ENCODE measurements at places on chromosomes 11 and 22. TPM values are rescaled to one million over a fixed set of nuclear protein-coding genes. Genes with fewer than 3 reads are reported as not detected.
A peak's percentile ranks its signal among the peaks of the same experiment; 100 is the strongest.

GRCh38 chr11:124069429-124070401, 28.6 kb upstream of the OR10G7 start:
- DNase-seq = peak; percentile 79

GRCh38 chr11:117374316-117375055, 46.8 kb downstream of the CEP164 start:
- DNase-seq = no peak

- DNase-seq = no peak
These were observed 65.0 kb upstream of the HORMAD2 start for GRCh38 chr22:30015229-30015797.

- no peak for DNase-seq
These were observed 78.8 kb downstream of the TSPAN18 start for GRCh38 chr11:44805596-44805995.

The LGR4 gene
- 1.9 TPM for total RNA-seq

DNA sequence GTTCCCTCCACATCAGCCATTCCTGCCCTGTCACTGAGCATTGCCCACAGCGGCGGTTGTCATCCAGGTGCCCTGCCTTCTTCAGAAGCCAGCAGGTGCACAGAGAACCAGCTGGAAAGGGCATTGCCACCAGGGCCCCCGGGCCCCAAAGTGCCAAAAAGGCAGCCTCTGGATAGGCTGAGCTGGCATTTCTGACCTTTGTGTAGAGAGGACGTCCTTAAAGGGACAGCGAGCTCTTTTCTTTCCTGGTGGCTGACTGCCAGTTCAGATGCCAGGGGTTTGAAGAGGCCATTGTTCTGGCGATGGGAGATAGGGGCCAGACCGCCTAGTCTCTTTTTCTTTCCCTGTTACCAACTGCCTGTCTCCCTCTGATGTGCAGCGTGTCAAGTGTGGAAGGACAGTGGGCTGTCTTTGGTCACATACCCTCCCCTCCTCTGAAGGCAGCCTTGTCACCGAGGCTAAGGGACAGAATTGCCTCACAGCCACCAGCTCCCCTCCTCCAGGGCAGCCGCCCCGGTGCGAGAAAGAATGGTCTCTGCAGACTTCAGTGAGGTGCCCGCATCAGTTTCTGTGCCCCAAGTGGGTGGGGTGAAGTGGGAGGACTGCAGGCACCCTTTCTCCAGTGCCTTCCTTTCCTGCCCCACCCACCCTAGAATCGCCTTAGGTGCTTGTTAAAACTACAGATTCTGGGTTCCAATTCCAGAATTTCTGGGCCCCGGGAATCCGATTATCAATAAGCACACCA, 109.6 kb downstream of the SCN3B start:
- no peak for DNase-seq

DNA sequence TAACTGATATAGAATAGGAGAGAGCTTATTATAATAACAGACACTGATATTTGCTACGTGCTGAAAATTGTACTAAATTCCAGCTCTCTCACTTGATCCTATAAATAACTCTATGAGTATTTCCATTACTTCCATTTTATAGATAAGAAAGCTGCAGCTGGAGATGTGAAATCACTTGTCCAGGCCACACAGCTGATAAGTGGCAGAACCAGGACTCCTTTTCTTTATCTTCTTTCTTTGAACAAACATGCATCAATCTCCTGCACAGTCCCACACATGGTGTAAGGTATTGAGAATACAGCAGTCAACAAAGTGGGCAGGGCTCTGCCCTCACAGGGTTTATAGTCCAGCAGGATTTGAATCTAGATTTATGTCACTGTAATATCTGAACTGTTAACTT, 652.1 kb downstream of the NELL1 start:
- no peak for DNase-seq

The DNAJB7 gene
- total RNA-seq = not detected

GRCh38 chr11:8973121-8973520, 8.9 kb upstream of the TMEM9B start:
- DNase-seq = no peak

GRCh38 chr11:15113381-15113780, 1.3 kb upstream of the INSC start:
- no peak for DNase-seq

- DNase-seq = no peak
These were observed 118.3 kb downstream of the WT1 start for GRCh38 chr11:32316858-32317642.

The GALNT18 gene
- 213 TPM for total RNA-seq

The NOX4 gene
- 59.8 TPM for total RNA-seq

DNA sequence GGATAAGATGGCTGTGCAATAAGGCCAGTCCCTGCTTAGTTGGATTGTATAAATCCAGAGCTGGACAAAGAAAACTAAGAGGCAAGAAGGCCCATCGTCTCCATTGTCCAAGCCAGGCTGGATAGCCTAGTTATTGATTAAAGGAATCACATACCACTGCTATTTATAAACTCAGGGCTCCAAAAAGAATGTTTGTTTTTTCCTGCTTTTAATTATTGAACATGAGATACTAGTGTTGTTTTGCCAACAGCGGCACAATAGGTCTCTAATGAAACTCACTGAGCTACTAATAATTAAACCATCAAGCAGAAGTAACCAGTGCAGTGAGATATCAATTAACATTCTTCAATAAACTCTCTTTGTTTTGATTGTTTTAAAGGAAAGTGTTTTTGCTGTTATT, 259.7 kb downstream of the INSC start:
- no peak for DNase-seq

The SPON1 gene
- 0.17 TPM for total RNA-seq

The HEPN1 gene
- not detected for total RNA-seq

- no peak for DNase-seq
These were observed 12.3 kb upstream of the ARL14EP start for GRCh38 chr11:30310623-30311022.

GRCh38 chr11:45850446-45850845, 3.2 kb downstream of the CRY2 start:
- no peak for DNase-seq

GRCh38 chr22:42680648-42681047, 31.5 kb upstream of the CYB5R3 start:
- DNase-seq = peak; percentile 98

The SLC22A25 gene
- total RNA-seq = not detected

DNA sequence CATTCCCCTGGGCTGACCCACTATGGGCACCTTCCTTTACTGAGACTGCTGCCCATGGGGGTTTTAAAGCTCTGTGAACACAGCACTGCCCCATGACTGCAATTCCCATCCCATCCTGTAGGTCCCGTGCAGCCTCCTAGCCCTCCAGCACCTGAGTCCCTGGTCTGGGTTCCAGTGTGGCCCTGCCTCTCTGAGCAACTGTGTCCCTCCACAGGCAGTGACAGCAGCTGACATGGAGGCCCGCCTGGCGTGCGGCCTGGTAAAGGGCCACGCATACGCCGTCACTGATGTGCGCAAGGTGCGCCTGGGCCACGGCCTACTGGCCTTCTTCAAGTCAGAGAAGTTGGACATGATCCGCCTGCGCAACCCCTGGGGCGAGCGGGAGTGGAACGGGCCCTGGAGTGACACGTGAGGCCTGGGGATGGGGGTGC, 12.6 kb downstream of the OMP start:
- DNase-seq = peak; percentile 25

The TSGA10IP gene
- total RNA-seq = not detected

- DNase-seq = no peak
These were observed 21.2 kb downstream of the MS4A4E start for GRCh38 chr11:60221692-60222091.

The ADAMTS15 gene
- total RNA-seq = 4.6 TPM

DNA sequence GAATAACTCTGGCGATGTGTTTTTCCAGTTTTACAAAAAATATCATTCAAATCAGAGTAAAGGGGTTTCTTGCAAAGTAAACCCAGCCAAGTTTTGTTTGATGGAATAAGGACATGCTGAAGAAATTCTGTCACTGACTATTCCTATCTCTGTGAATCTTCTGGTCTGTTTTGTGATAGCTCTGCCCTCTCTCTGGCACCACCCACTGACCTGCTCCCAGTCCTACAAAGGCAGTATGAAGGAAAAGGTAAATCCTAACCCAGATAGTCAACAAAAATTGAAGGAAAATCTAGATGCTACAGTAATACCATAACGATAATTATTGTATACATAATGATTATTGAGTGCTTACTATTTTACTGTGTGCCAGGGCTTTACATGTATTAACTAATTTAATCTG, 76.3 kb upstream of the TP53AIP1 start:
- no peak for DNase-seq

GRCh38 chr22:48239461-48240147, 1477.2 kb downstream of the TBC1D22A start:
- no peak for DNase-seq

- DNase-seq = peak; percentile 24
These were observed 140.6 kb upstream of the RASSF10 start for GRCh38 chr11:12868315-12869073.

DNA sequence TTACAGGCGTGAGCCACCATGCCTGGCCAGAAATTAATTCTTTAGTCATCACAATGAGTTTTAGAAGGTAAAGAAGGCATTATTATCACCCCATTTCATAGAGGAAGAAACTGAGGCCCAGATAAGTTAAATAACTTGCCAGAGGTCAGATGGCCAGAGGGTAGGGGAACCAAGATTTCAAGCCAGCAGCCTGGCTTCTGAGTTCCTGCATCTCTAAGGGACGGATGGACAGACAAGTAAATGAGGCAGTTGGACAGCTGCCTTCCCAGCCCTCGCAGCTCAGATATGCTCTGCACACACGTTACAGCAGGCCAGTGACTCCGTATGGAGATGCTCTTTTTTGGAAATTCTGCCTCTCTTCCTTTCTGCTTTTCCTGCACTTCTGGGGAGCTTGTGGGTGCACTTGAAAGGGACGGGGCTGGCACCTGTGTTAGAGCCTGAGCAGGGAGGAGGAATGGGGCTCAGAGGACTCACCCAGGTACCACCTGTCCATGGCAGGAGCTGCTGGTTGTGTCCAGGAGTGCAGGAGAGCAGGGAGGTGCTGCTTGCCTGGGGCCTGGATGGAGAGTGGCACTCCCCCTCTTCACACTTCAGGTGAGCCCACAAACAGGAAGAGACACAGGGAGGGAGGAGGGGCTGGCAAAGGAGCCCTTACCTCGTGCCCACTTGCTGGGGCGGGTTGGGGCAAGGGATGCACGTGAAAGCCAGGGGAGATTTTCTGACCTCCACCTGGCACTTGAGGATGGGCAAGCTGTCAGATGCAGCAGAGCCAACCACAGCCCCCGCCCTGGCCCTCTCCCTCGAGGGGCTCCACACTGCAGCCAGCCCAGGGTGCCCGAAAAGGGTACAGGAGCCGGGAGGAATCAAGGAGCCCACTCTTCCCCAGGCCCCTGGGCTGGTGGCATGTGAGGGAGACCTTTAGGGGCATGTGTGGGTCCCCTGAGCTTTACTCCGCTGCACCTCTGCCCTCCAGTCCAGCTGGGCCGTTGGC, 3.3 kb upstream of the FXYD2 start:
- no peak for DNase-seq

DNA sequence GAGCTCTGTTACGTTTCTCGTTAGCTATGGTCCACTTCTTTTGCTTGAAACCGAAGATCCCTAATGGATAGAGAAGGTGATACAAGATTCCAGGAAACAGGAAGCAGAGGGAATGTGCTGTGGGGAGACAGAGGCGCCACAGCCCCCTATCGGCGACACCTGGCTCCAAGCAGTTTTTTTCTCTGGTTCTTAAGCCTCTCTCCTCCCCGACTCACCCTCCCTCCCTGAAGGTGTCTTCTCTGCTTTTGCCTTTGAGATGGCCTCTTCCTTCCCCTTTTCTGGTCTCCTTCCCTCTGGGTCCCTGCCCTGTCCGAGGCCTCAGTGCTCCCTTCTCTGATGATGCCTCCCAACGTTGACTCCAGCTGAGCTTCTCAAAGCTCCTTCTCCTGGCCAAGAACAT, 14.2 kb upstream of the APOBEC3A start:
- DNase-seq = no peak

The GPHA2 gene
- not detected for total RNA-seq

The FAM111B gene
- total RNA-seq = 20.6 TPM

Measured in dermis blood vessel endothelial cell (primary cell).